BE2C (cell line): ENCODE measurements at places on chromosomes 11 and 22.

- DNase-seq: no peak
These were observed 18.1 kb upstream of the CADM1 start for GRCh38 chr11:115522302-115522701.

DNA sequence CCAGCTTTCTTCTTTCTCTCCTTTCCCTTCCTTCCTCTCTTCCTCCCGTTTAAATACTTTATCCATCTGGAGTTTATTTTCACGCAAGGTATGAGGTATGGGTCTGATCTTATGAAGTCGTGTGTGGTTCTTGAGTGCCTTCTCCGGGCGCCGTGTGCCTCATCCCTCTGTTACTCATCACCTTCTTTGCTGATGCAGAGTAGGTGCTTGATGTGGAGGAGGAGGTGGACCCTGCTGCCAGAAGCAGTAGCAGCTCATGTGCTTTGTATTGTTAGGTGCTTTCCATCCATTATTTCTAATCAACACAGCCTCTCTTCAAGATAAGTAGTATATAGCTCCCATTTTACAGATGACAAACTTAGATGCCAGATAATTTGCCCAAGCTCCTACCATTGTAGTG, 47.0 kb downstream of the TNRC6B start:
- no peak for DNase-seq

- DNase-seq: no peak
These were observed 24.7 kb downstream of the IL10RA start for GRCh38 chr11:118010738-118011461.

GRCh38 chr11:50178737-50179136, 146.1 kb downstream of the OR4C45 start:
- DNase-seq: no peak
